Fibroblast of skin of scalp (primary cell): ENCODE measurements at places on chromosomes 11 and 22.
A peak's percentile ranks its signal among the peaks of the same experiment; 100 is the strongest.

- no peak for DNase-seq
Measured at GRCh38 chr11:117911694-117912093, 17.5 kb downstream of the TMPRSS13 start.

- peak; percentile 44 for DNase-seq
Measured at GRCh38 chr22:33472462-33473344, 414.5 kb upstream of the SYN3 start.

GRCh38 chr22:39349967-39350726, at the start of gene SYNGR1:
SYNGR1 (plus strand) TSS chr22:39349991; CDS start chr22:39350011, 20 bp downstream.
- DNase-seq: no peak

- DNase-seq: no peak
Measured at GRCh38 chr11:2400762-2401435, 349 bp downstream of the TSSC4 start.

GRCh38 chr11:120303004-120303637, 22.0 kb upstream of the TLCD5 start:
- peak; percentile 65 for DNase-seq

DNA sequence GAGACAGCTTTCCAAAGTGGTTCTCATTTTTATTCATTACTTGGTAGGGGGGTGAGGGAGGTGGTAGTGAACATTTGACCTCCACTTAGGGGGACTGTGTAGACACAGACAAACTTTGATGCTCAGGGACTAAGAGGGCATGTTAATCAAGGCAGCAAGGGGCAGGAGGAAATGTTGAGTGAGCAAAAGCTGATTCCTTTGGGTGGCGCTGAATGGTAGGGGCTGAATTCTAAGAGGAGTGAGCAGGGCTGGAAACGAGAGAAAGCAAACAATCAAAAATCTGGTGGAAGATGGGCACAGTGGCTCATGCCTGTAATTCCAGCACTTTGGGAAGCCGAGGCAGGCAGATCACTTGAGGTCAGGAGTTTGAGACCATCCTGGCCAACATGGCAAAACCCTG, 164.8 kb upstream of the BDNF start:
- DNase-seq: no peak

DNA sequence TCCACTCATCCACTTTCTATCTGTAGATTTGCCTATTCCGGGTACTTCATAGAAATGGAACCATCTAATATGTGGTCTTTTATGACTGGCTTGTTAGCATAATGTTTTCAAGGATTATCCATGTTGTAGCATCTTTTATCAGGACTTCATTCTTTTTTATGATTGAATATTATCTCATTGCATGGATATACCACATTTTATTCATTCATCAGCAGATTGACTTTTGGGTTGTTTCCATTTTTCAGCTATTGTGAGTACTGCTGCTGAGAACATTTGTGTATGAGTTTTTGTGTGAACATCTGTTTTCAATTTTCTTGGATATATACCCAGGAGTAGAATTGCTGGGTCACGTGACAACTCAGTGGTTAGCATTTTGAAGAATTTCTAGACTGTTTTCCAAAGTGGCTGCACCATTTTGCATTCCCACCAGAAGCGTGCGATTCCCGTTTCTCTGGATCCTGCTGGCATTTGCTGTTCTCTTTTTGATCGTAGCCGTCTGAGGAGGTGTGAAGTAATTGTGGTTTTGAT, 8.9 kb downstream of the DERL3 start:
- peak; percentile 97 for DNase-seq

DNA sequence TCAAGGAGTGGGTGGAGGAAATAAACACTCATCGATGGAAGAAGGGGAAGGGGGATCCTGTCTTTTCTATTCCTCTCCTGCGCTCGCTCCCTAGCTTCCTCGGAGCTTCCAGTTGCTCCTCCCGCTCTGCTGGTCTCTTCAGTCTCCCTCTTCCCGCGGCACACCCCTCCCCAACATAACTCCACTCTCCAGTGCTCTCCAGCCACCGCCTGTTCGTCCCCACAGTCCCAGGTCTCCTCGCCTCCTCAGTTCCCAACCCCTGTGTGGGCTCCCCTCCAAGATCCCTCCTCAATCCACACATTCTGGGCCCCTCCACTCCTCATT, 438 bp downstream of the ZW10 start:
- peak; percentile 17 for DNase-seq

GRCh38 chr22:42742940-42743339, 22.3 kb upstream of the A4GALT start:
- DNase-seq: peak; percentile 23

GRCh38 chr11:8828580-8829361, 82.2 kb upstream of the AKIP1 start:
- DNase-seq: peak; percentile 81

DNA sequence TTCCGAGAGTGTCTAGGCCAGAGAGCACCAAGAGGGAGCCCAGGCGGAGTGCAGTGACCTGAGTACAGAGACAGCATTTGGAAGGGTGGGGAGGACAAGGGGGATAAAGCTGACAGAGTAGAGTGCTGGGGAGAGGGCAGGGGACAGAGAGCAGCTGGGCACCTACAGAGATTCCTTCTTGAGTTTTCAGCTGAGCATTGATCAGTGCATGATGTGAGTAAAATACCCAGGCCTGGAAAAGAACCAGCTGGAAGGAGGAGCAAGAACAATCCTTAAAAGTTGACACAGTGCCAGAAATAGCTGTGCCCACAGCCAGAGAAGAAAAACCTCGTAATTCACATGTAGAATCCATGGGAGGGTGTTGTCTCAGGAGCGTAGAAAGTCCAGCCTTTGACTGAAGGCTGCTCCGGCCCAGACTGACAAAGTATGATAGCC, 33.9 kb upstream of the PANX2 start:
- DNase-seq: peak; percentile 24

DNA sequence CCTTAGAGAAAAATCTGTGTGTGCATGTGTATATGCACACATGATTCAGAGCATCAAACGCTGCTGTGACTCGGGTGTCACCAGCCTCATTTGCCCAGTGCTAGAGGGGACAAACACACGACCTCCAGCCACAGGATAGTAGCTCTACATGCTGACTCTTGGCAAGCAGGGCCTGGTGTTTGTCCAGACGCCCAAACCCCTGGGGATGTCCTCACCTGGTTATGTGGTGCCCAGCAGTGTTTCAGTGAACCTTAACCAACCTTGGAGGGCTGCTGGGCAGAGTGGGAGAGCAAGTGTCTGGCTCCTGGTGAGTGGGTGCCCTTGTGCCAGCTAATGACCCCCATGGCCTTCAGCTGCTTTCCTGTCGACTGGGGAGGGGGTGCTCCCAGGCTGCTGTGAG, 26.7 kb downstream of the IGLL1 start:
- DNase-seq: no peak

- peak; percentile 3 for DNase-seq
Measured at GRCh38 chr11:34830648-34831047, 85.5 kb downstream of the APIP start.

DNA sequence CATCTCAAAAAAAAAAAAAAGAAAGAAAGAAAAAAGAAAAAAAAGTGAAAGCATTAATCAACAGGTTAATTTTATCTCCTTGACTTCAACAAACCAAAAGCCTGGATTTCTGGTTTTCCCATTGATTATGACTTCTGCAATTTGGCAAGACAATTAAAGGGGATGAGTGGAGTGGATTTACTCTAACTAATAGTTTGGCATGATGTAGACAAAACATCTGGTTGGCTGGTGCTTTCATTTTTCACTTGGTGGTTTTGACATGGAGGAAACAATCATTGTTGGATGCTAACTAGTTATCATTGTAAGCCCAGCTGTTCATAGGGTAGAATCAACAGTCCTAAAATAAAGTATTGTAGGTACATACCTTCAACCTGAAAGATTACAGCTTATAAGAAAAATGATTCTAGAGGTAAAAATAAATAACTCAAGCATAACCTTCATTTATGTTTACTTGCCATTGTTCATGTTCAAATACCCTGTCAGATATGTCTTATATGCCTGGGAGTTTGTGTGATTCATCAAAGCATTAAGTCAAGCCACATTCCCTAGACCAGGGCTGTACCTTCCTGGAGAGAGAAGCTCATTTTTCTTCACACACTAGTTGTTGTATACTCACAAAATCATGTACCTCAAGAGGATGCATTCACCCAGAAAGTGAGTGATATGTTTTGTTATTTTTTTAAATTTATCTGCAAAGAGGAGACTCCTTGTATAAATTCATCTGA, 15.1 kb downstream of the FIBIN start:
- DNase-seq: no peak

DNA sequence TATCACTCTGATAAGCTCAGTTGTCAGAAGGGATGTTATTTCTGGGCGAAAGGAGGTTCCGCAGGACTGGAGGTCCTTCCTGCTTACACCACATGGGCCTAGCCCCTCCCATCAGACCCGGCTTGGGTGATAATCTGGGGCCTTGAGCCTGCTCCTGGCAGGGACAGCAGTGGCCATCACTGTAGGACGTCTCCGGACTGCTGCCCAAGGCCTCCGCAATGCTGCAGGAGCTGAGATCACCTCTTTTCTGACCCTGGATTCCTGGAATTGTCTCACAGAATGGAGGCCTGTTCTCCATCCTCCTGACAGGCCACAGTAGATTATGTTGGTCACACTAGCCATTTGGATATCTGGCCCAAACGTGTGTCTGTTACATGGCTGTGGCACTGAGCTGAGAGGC, 9.2 kb upstream of the BIK start:
- no peak for DNase-seq

DNA sequence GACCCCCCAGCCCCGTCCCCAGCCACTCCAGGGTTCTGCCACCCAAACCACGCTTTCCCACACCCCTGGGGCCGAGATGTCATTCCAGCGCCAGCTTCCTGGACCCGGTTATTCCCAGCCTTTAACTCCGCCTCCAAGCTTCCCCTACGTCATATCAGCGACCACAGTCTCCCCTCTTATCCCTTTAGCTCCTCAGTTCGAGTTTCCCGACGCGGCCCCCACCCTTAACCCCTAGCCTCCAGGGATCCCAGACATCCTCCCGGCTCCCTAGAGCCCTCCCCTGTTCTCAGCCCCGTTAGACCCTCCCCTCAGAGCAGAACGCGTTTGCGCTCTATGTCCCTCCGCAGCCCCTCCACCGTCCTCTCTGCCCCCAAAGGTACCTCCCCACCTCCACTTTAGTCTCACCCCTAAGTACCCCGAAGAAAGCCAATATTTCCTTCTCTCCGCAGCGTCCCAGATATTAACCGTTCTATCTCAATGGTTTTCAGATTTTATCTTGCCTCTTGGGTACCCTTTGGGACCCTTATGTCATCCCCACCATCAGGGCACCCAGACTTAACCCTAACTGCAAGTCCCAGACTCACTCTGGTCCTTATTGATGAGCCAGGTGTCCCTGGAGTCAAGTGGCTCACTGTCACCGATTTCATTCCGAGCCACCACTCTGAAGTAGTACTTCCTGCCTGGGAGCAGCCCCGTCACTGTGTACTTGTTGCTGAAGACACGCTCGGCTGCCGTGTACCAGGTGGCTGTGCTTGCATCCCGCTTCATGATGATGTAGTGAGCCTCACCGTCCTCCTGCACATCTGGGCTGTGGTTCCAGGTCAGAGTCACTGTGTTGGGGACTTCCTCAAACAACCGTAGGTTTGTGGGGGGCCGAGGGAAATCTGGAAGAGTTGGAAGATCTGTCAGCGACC, 8.0 kb downstream of the TMEM86A start:
- DNase-seq: peak; percentile 53

DNA sequence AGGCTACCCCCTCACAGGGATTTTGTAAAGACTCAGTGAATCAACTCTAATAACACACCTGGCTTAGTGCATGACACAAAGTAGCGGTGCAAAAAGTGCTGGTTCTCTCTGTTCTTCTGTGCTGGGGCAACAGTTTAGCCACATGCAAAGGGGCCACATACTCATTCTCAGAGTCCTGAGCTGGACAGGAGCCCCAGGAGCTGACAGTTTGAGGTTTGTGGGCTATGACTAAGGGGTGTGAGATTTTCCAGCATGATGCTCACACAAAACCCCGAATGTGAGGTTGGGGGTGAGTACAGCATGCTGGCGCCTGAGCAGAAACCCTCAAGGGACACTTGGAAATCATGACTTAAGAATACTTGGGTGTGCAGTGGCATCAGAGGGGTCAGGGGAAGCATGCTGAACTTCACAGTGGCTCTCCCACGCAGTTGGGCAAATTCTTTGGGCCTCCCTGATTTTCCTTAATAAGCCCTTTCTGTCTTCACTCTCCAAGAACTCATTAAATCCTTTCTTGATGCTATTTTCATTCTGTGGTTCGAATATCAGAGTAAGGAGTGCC, 31.0 kb downstream of the TMPRSS5 start:
- peak; percentile 98 for DNase-seq

- no peak for DNase-seq
Measured at GRCh38 chr11:2380807-2381350, 3.8 kb downstream of the CD81 start.

DNA sequence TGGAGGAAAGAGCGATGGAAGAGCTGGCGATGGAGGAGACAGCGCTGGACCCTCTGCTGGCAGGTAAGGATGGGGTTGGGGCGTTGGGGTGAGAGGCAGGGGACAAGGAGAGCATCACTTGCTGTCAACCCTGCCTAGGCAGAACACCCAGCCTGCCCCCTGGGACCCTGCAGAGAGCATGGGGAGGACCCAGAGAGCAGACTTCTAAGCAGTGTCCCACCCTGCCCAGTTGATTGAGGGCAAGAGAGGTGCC, 111.6 kb upstream of the ANO1 start:
- DNase-seq: no peak

- DNase-seq: peak; percentile 84
Measured at GRCh38 chr11:9688716-9689511, 25.0 kb downstream of the SWAP70 start.

- no peak for DNase-seq
Measured at GRCh38 chr22:37792494-37792893, 15.2 kb upstream of the GCAT start.

- no peak for DNase-seq
Measured at GRCh38 chr22:45073064-45073463, 63.3 kb upstream of the PHF21B start.

DNA sequence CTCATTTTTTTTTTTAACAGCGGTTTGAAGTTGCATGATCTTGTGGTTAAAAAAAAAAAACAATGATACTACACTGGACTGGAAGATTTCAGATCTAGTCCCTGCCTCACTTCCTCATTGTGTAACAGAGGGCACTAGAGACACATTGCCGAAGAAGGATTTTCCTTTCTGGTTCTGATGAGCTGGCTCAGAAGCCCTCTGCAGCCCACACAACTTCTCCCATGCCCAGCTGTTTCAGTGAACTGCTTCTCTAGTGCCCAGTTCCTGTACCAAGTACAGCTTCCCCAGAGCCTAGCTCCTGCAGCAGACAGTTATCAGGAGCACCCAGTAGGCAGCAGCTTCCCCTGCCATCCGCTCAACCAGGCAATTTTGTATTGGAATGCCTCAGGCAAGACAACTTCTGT, 29.5 kb upstream of the ANO5 start:
- DNase-seq: no peak

GRCh38 chr11:74006743-74007304, 2.1 kb downstream of the UCP3 start:
- DNase-seq: no peak

DNA sequence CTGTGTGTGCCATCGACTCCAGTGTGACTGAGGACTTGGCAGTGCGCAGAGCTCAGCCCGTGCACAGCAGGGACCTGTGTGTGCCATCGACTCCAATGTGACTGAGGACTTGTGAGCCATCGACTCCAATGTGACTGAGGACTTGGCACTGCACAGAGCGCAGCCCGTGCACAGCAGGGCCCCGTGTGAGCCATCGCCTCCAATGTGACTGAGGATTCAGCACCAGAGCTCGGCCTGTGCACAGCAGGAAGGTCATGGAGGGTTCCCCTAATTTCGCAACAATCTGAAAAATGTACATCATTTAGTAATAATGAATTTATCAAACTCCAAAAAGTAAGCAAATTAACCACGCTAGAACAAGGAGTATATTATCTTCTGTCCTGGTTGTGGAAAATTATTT, 348.3 kb upstream of the B3GAT1 start:
- DNase-seq: no peak
